ENCODE measurements at places on chromosomes 7 and 10.

DNA sequence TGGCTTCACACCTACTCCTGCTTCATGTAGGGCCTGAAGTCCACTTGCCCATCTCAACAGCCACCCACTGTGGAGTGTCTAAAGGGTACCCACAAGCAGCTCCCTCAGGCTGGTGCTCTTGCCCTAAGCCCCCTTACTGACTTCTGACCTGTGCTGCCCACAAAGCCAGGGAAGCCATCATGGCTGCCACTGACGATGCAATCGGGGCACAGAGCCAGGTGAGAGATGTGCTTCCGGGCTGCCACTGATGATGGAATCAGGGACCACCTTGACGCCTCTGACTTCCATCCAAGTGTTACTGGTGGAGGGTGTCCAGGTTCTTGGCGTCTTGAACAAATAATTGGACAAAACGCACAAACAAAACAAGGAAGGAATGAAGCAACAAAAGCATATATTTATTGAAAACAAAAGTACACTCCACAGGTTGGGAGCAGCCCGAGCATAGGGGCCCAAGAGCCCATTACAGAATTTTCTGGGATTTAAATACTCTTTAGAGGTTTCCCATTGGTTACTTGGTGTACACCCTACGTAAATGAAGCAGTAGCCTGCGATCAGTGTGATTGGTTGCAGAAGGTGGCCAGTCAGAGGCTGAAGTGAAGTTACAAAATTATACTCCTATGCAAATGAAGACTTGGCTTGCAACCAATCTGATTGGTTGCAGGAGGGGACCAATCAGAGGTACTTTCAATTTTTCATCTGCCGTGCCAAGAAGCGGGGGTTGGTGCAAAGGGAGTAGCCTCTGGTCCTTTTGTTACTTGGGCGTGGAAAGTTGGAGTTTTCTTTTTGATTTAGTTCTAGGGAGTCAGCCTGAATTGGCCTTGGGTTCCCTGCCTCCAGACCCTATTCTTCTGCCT, 4.5 kb downstream of the CPA2 start:
- no peak for DNase-seq

DNA sequence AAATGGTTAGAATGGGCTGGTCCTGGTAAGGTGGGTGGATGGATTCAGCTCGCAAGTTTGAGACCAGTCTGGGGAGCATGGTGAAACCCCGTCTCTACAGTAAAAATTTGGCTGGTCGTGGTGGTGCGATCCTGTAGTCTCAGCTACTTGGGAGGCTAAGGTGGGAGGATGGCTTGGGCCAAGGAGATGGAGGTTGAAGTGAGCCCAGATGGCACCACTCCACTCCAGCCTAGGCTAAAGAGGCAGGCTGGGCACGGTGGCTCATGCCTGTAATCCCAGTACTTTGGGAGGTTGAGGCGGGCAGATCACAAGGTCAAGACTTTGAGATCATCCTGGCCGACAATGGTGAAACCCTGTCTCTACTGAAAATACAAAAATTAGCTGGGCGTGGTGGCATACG, 15.3 kb downstream of the IFT22 start:
- DNase-seq: no peak

- no peak for DNase-seq
These were observed 49.8 kb downstream of the TPK1 start for GRCh38 chr7:144786079-144786478.

DNA sequence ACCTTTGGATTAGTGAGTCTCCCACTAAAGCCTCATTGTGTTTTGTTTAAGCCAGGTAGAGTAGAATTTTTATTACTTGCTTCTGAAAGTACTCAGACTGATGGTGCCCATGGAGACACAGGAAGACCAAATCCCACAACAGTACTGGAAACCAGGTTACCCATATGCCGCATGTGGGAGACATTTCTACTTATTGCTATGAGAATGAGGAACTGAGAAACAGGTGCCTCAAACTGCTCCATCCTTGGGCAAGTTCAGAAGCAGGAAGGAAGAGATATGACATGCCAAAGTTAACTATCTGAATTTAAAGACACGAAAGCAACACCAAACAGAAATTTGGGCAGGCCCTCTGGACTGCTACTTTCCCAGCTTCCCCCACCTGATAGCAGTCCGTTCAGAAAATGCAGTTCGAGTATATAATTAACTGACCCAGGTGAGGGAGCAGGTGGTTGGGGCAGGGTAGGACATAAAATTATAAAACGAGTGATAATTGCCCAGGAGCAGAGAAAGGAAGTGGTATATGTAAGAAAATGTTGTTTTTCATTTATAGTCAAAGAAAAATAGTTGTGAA, 382.3 kb upstream of the MTPN start:
- DNase-seq: no peak

- no peak for DNase-seq
These were observed 99.9 kb downstream of the CNOT4 start for GRCh38 chr7:135409845-135410542.

DNA sequence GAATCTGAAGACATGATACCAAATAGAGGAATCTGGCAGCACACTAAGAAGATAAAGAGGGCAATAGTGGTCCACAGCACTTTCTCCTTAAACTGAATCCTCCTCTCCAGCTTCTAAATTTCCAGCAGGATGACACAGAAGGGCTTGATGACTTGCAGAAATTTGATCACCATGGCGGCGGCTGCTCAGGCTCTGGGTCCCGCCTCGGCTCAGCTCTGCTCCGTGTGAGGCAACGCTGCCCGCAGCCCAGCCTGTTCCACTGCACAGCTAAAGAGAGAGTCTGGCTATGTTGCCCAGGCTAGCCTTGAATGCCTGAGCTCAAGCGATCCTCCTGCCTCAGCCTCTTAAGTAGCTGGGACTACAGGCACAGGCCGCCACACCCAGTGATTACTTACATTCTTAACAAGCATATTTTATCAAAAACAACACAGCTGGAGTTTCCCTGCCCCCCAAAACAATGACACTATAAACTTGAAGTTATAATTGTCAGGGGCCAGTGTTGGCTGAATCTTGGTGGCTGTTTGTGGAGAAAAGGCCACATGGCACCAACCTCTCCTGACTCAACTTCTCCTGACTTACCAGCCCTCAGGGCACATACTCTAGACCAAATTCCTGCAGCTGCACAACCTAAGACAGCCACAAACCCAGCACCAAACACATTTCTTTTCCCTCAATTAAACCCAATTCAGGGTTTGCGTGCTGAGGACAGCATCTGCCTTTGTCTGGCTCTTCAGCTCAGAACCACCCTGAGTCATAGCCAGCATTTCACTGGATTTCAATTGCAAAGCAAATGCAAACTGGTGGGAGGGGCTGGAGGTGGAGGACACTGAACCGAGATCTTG, 11.6 kb upstream of the TNPO3 start:
- DNase-seq: no peak

GRCh38 chr7:151869455-151869854, 7.5 kb downstream of the PRKAG2 start:
- no peak for DNase-seq

DNA sequence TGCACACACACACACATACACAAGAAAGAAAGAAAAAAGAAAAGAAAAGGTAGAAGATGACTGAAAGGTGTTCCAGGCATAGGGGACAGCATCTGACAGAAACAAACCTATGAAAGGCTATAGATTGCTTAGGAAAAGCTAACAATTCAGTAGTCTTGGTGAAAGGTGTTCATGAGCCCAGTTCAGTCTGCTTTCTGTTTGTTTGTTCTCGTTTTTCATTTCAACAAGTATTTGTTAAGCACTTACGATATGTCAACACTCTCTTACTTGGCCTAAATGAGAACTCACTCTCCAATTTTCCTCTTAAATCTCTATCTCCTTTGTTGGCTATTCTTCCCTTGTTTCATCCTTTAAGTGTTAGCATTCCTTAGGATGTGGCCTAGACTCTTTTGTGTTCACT, 133.2 kb downstream of the GRM8 start:
- DNase-seq: no peak

GRCh38 chr10:30488316-30488715, 54.3 kb downstream of the MAP3K8 start:
- DNase-seq: no peak

DNA sequence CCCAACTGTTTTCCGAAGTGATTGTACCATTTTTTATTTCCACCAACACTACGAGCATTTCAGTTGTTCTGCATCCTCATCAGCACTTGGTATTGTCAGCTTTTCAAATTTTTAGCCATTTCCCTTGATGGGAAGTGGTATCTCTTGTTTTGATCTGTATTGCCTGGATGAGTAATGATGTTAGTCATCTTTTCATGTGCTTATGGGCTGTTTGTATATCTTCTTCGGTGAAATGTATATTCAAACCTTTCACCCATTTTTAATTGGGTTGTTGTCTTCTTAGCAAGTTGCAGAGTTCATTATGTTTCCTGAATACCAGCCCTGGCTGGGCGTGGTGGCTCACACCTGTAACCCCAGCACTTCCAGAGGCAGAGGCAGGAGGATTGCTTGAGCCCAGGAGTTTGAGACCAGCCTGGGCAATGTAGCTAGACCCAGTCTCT, 22.1 kb downstream of the CLIP2 start:
- DNase-seq: no peak

DNA sequence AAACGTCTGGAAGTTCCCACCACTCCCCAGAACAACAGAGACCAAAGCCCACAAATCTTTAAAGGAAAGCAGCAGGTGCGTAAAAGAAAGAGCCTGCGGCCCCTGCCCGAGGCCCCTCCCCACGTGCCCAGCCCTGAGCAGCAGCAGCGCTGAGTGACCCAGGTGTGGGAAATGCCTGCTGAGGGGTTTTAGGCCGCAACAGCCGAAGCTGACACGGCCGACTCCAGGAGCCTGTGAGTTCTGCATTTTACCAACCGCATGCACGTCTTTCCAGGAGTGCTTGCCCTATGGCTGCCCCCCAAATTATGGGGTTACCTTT, 1.6 kb upstream of the KNDC1 start:
- no peak for DNase-seq

DNA sequence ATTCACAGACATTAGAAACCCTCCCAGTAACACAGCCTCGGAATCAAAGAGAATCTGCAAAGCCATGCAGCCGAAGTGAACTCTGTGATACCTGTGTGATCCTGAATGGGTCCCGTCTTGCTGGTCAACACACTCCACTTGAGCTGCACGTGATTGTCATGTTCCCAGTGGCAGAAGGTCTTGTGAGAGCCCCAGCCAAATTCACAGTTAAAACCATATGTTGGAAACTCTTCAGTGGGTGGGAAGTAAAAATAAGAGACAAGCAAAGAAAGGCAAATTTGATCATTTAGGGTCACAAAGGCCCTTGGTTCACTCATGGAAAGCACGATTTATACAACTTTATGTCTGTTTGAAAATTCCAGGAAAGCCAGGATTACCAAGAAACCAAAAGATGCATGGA, 142.3 kb downstream of the NRP1 start:
- no peak for DNase-seq

DNA sequence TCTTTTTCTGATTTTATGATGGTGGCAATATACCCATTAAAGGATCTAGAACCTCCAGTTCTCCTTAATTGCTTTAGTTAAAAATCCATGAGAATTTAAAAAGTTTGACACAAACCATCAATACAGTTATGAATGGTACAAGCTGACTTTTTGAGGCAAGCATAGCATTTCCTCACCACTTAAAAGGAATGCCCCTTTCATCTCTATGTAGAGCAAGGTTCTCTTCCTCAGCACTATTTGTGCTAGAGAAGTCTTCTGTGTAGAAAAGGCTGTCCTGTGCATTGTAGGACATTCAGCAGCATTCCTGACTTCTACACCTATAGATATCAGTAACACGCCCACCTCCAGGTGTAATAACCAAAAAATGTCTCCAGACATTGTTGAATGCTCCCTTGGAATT, 67.3 kb downstream of the AHR start:
- DNase-seq: no peak

DNA sequence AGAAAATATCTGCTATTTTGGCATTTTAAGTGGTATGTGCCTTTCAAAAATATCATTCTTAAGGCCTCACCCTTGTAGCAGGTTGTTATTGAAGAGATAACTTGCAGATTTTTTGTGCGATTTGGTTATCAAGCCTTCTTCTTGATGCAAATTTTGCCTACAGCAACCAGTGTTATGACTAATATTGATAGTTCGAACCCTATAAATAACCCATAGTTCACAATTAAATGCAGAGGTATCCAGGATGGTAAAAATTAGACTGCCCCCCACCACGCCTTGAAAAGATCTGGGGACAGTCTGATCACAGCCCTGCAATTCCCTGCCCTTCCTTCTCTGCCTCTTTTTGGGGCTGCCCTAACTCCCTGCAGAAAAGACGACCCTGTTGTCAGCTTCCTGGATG, 28.4 kb upstream of the RAPGEF5 start:
- no peak for DNase-seq

DNA sequence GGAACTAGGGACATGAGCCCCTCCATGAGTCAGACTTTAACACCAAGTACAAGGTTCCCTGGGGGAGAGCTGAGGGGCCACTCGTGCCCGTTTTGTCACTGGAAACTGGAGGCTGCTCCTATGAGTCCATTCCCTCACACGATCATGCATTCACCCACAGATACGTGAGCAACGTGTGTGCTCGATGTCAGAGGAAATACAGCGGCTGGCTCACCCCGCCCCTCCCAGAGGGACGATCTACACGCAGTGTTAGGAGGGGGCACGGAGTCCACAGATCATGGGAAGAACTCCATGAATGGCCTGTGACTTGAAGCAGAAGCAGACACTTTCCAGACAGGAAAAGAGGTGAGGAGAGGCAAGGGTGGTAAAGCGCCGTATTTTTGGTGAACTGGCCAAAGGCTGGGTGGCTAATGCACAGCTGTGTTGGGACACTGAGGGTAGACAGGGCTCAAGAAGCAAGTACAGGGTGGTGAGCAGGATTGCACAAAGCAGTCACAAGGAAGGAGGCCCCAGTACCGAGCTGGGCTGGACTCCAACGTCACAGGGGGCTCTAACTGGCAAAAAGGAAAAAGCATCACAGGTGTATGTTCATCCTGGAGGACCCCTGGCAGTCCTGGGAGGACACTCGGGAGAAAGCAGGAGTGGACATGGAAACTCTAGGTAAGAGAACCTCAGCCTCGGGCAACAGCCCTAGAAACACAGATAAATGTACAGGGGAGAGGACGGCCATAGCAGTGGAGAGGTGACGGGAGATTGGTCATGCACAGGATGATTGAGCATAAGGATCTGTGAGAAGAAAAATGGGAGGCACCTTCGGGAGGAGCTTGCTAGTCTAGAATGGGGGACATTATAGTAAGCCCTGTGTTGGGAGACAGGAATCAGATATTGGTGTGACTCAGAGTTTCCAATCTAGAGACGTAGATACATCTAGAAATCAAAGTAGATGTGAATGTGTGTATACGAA, 41.2 kb downstream of the TNS3 start:
- no peak for DNase-seq

All from midbrain (tissue), 1 donor.